Hindlimb muscle (tissue), 1 donor: ENCODE measurements at places on chromosomes 7 and 10. TPM values are rescaled to one million over a fixed set of nuclear protein-coding genes. Genes with fewer than 3 reads are reported as not detected.

CRYGN gene
- 0.22 TPM for polyA plus RNA-seq

GRCh38 chr10:73076360-73077183 lies 20.1 kb downstream of the P4HA1 start:
- DNase-seq = peak; percentile 88

ZNF746 gene
- polyA plus RNA-seq = 9.3 TPM

BLOC1S2 gene
- polyA plus RNA-seq = 22.0 TPM

CYP17A1 gene
- 0.70 TPM for polyA plus RNA-seq

GRCh38 chr10:12547301-12547771 lies 198.0 kb downstream of the CAMK1D start:
- no peak for DNase-seq

POLR2J2 gene
- polyA plus RNA-seq = 6.7 TPM

GDF2 gene
- not detected for polyA plus RNA-seq

DNA sequence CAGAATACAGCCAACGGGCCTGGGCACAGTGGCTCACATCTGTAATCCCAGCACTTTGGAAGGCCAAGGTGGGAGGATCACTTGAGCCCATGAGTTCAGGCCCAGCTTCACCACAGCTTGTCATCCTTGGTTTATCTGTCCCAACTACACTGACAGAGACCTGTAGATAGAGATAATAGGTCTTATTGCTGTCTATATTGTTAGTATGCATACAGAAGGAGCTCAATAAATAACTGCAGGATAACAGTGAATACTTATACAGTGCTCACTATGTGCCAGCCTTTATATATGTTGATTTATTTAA lies 1.3 kb downstream of the CNPY4 start:
- DNase-seq = no peak
